ENCODE measurements at places on chromosomes 7 and 10. TPM values are rescaled to one million over a fixed set of nuclear protein-coding genes. Genes with fewer than 3 reads are reported as not detected.

- no peak for DNase-seq
- peaks cover 52% of the 10 kb centered on the region for H3K36me3 ChIP-seq
- H3K4me1 ChIP-seq, result peaks cover 14% of the 10 kb centered on the region
- H3K4me3 ChIP-seq, result peak overlapping the region; percentile 57
- H3K27ac ChIP-seq, result peak overlapping the region; percentile 76
Observed at GRCh38 chr10:75233444-75234016, 2.2 kb downstream of the COMTD1 start.

- H3K4me1 ChIP-seq, result no peaks in the 10 kb centered on the region
- H3K27me3 ChIP-seq, result peaks cover 85% of the 10 kb centered on the region
- no peak for DNase-seq
Observed at GRCh38 chr7:157793087-157793353, 456.2 kb downstream of the DNAJB6 start.

TAF5 gene
- total RNA-seq, result 9.3 TPM

SLC13A4 gene
- total RNA-seq, result 0.66 TPM

- peak overlapping the region; percentile 85 for H3K27ac ChIP-seq
- peaks cover 7% of the 10 kb centered on the region for H3K4me1 ChIP-seq
- H3K36me3 ChIP-seq, result peaks cover 5% of the 10 kb centered on the region
Observed at GRCh38 chr10:58266003-58266825, 1.5 kb downstream of the IPMK start.

DNA sequence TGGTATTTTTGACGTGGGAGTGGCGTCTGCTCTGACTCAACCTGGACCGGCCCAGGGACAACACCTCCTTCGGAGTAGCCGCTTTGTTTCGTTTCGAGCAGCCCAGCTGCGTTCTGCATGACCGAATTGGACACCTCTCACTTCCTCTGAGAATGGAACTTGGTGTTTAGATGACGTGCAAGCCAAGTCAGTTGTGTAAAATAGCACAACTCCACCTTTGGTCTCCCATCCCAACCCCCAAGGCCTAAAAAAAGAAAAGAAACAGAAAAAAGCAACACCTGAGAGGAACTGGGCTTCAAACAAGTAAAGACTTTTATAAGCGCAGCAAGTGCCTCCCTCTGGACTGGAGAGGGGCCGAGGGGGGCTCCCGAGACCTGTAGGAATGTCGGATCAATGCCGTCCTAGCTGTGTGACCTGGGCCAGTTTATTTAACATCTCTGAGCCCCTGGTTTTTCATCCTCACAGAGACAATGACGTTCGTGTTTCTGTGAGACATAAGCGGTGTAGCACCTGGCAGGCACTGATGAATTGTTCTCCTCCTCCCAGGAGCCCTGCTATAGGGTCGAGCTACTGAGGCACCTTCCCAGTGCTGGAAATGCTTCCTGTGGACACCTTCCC is 52.0 kb upstream of the SMNDC1 start:
- no peak for DNase-seq
- H3K4me1 ChIP-seq, result peaks cover 8% of the 10 kb centered on the region
- peaks cover 54% of the 10 kb centered on the region for H3K27me3 ChIP-seq
- H3K36me3 ChIP-seq, result no peaks in the 10 kb centered on the region

SP8 gene
- total RNA-seq, result 1.2 TPM

DNA sequence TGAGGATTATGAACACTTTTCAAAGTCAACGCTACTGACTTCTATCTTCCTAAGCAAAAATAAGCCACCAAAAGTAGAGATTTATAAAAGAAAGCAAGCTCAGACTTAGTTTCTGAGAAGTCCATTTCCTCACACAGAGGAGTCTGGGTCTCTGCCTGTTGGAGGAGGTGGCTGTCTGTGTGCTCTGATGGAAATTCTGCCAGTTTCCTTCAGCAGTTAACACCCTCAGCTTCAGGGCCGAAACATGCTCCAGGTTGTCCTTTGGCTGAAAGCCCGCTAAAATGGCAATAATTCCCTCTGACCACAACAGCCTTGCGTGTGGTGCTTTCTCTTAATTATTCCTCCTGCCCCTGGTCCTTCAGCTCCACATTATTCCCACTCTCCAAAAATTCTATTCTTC is 127.8 kb upstream of the LAMB4 start:
- no peak overlapping the region for H3K4me3 ChIP-seq
- no peak for DNase-seq
- no peaks in the 10 kb centered on the region for H3K36me3 ChIP-seq
- H3K27ac ChIP-seq, result no peak overlapping the region
- H3K27me3 ChIP-seq, result no peaks in the 10 kb centered on the region

OPN1SW gene
- total RNA-seq, result not detected

DNA sequence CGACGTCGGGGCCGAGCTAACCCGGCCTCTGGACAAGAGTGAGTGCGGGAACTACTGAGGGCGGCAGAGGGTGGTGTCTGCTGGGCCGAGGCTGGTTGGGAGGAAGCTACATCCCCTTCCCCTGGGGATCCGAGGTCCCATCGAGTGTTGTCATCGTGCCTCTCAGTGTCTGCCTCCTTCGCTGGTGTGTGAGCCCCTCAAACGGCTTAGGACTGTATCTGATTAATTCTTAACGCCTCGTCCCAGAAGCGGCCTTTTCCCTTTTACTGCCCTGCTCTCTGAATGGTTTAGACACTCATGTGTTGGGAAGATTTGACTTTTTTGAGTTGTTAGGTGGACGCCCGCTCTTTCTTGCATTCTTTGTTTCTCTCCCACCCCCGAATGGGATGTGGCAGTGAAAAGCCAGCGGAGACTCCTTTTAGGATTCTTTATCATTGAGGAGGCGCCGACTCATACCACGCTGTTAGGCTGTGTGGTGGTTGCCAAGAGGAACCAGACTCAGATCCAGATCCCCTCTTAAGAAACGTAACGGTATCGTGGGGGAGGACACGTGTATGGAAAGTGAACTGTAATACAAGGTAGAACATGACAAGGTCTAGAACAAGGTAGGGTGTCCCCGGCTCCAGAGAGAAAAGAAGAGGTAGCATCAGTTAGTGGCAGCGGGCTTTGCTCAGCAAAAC is 631 bp downstream of the SUPV3L1 start:
- peaks cover 7% of the 10 kb centered on the region for H3K4me1 ChIP-seq
- H3K4me3 ChIP-seq, result peak overlapping the region; percentile 99
- peaks cover 34% of the 10 kb centered on the region for H3K36me3 ChIP-seq
- H3K27me3 ChIP-seq, result no peaks in the 10 kb centered on the region

IFIT2 gene
- 0.11 TPM for total RNA-seq

DNA sequence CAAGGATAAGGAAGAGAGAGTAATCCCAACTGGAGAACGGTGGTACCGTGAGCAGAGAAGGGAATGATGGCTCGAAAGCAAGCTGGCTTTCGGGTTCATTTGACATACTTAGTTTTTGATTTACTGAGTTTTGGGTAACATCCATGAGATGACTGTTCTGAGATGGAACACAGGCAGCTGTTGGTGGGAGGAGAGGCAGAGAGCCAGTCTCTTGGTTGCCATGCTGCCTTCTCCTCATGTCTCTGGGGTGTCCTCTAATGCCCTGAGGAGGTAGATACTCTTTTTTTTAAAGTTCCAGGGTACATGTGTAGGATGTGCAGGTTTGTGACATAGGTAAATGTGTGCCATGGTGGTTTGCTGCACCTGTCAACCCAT is 76.4 kb upstream of the NRP1 start:
- H3K27me3 ChIP-seq, result no peaks in the 10 kb centered on the region
- no peaks in the 10 kb centered on the region for H3K4me1 ChIP-seq
- H3K4me3 ChIP-seq, result no peak overlapping the region
- no peaks in the 10 kb centered on the region for H3K36me3 ChIP-seq

ITIH5 gene
- total RNA-seq, result 3.9 TPM

- H3K4me3 ChIP-seq, result no peak overlapping the region
- H3K36me3 ChIP-seq, result no peaks in the 10 kb centered on the region
- H3K27me3 ChIP-seq, result no peaks in the 10 kb centered on the region
- no peak for DNase-seq
Observed at GRCh38 chr7:108245523-108246226, 115.5 kb upstream of the LAMB4 start.

CPA2 gene
- 0.84 TPM for total RNA-seq

- H3K27ac ChIP-seq, result no peak overlapping the region
- H3K4me3 ChIP-seq, result no peak overlapping the region
- H3K27me3 ChIP-seq, result no peaks in the 10 kb centered on the region
- H3K4me1 ChIP-seq, result no peaks in the 10 kb centered on the region
Observed at GRCh38 chr7:80060218-80060806, 74.3 kb upstream of the GNAI1 start.

DNA sequence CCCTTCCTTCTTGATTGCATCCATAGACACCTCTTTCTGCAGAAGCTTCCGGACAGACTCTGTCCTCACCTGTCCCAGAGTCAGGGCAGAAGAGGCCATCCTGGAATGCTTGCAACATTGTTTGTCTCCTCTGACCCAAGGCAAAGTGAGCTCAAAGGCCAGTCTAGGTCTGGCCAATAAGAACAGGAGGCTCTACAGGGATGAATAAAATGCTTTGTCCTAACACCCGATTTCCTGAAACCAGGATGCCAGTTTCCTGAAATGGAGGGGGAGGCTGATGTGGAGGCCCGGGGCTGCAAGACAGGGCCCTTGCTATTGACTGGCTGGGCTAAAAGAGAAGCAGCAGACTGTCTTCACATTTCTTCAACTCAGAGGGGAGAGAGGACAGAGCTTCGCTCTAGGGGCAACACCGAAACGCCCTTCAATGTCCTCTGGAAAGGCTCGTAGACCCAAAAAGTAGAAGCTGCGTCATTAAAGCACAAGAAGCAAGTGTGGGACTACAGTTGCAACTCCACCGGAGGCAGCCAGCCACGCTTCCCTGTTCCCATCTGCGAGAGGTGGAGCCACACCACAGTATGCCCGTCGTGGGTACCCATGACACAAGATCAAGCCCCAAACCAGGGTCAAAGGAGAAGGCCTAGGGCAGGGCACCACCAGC is 29.1 kb upstream of the NDST2 start:
- peaks cover 10% of the 10 kb centered on the region for H3K4me1 ChIP-seq
- H3K36me3 ChIP-seq, result peaks cover 60% of the 10 kb centered on the region
- H3K4me3 ChIP-seq, result no peak overlapping the region
- no peak for DNase-seq
- H3K27me3 ChIP-seq, result no peaks in the 10 kb centered on the region

SLC13A1 gene
- total RNA-seq, result 0.04 TPM

VPS26A gene
- total RNA-seq, result 83.1 TPM

GRCh38 chr10:107689323-107689722 is 524.8 kb upstream of the SORCS1 start:
- H3K4me1 ChIP-seq, result no peaks in the 10 kb centered on the region
- no peaks in the 10 kb centered on the region for H3K36me3 ChIP-seq
- DNase-seq, result no peak
- H3K4me3 ChIP-seq, result no peak overlapping the region

- H3K27me3 ChIP-seq, result peaks cover 2% of the 10 kb centered on the region
- no peak overlapping the region for H3K27ac ChIP-seq
- no peaks in the 10 kb centered on the region for H3K36me3 ChIP-seq
- H3K4me3 ChIP-seq, result no peak overlapping the region
Observed at GRCh38 chr7:4279216-4279615, 402.9 kb upstream of the FOXK1 start.

GRCh38 chr10:98664329-98665042 is 217.8 kb upstream of the HPS1 start:
- H3K4me3 ChIP-seq, result no peak overlapping the region
- H3K36me3 ChIP-seq, result no peaks in the 10 kb centered on the region
- no peaks in the 10 kb centered on the region for H3K27me3 ChIP-seq
- DNase-seq, result peak; percentile 58

DNA sequence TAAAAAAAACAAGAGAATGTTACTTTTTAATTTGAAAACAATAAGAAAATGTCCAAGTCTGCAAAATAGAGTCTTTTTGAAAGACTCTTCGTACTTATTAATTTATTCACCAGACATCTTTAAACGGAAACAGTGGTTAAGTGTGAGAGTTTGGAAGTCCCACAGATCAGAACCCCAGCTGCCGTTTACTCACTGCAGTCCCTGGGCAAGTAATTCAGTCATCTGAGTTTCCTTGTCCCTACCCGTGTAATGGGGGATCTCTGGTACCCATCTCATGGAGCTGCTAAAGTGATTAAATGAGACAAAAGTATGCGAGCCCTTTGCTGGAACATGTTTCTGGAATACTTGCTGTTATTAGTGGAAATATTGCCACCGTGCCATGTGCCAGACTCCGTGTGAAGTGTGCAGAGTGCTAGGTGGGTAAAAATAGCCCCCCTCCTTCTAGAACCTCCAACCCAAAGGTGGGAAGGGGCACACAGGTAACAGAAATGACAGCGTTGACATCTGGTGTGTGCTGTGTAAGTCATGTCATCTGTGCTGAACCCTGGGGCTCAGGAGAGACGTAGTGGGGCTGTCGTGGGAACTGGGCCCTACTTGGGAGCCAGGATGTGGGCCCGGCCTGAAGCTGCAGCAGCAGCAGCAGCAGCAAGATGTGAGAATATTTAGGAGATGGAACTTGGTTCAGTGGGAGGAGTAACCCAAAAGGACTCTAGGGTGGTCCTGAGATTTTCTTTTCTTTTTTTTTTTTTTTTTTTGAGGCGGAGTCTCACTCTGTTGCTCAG is 140.5 kb downstream of the CUX1 start:
- 0 out of 3 replicates have a peak, but pooled peaks cover 5% of the 10 kb centered on the region for H3K36me3 ChIP-seq
- no peaks in the 10 kb centered on the region for H3K4me1 ChIP-seq
- no peak overlapping the region for H3K4me3 ChIP-seq
- no peaks in the 10 kb centered on the region for H3K27me3 ChIP-seq
- DNase-seq, result no peak

GRCh38 chr7:31145339-31145738 is 93.2 kb downstream of the ADCYAP1R1 start:
- DNase-seq, result no peak
- H3K27me3 ChIP-seq, result no peaks in the 10 kb centered on the region
- no peaks in the 10 kb centered on the region for H3K36me3 ChIP-seq

- peaks cover 53% of the 10 kb centered on the region for H3K36me3 ChIP-seq
- no peaks in the 10 kb centered on the region for H3K4me1 ChIP-seq
- no peak overlapping the region for H3K4me3 ChIP-seq
- DNase-seq, result peak; percentile 44
- no peak overlapping the region for H3K27ac ChIP-seq
Observed at GRCh38 chr7:50595491-50596102, 30.4 kb upstream of the DDC start.

BRAF gene
- 34.1 TPM for total RNA-seq

CLRN3 gene
- not detected for total RNA-seq

PTN gene
- total RNA-seq, result not detected

FFAR4 gene
- total RNA-seq, result not detected

RAPGEF5 gene
- total RNA-seq, result 1.8 TPM

DNA sequence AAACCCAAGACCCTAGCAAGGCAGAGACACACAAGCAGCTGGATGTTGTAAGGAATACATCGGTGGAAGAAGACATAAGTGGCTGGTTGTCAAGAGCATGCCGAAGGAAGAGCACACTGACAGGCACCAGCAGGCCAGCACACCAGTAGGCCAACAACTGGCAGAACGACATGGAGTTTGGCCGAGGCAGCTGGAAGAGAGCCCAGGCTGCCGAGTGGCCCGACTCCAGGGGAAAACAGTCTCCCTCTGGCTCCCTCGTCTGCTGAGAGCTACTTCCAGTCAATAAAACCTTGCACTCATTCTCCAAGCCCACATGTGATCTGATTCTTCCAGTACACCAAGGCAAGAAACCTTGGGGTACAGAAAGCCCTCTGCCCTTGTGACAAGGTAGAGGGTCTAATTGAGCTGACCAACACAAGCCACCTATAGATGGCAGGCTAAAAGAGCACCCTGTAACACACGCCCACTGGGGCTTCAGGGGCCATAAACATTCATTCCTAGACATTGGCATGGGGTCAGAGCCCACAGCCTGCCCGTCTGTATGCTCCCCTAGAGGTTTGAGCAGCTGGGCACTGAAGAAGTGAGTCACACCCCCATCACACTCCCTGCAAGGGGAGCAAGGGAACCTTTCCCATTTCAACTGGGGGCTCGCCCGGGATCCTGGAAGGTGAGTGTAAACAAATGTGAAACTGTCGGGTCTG is 14.7 kb upstream of the TNS3 start:
- H3K27ac ChIP-seq, result no peak overlapping the region
- peaks cover 2% of the 10 kb centered on the region for H3K27me3 ChIP-seq
- H3K36me3 ChIP-seq, result no peaks in the 10 kb centered on the region
- DNase-seq, result no peak

Data from K562 (cell line).